GM10248 (cell line): ENCODE measurements at places on chromosomes 1 and 21.

- no peak for DNase-seq
Observed at GRCh38 chr1:192943108-192943507, 116.1 kb downstream of the UCHL5 start.

- DNase-seq, result no peak
Observed at GRCh38 chr1:10890491-10891071, 94.1 kb upstream of the CASZ1 start.

DNA sequence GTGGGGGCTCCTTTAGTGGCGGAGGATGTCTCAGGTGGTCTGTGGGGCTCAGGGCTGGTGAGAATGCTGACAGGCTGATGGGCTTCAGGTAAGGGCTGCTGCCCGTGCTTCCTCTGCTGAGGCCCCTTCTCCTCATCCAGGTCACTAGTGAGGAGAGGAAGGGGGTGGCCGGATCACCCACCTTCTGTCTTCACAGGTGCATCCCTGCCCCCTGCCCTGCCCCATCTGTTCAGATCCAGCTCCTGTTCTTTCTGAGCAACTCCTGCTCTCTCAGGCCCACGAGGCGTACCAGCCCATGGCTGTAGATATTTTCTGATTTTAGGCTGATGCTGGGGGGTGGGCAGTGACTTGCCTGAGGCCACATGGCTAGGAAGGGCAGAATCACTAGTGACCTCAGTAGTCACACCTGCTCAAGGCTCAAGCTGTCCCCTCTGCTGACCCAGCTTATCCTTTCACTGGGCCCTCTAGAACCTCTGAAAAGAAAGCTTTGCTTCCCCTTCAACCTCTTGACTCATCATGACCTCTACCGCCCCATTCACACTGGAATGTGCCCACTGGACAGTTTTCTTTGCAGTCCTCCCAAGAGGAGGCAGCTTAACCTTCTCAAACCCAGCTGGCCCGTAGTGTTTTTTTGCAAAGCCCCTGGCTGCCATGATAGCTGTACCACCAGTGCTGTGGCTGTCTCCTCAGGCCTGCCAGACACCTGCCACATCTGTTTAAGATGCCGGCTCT lies 14.8 kb downstream of the DCST2 start:
- DNase-seq, result no peak

DNA sequence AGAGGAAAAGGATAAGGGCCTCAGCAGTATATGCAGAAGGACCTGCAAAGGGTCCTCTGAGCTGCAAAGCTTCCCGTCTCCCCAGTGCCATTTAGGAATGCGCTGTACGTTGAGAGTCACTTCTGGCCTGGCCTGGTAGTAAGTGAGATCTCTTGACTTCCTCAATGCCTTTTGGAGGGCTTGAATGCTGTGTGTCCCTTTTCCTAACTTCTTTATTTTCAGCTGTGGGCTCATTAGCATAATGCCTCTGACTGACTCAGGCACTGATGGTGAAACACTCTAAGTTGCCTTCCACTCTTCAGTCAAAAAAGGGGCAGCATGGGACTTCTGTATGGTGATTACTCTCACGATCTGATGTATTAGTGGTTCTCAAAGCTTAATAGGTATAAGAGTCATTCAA lies 49.9 kb downstream of the XCL1 start:
- DNase-seq, result no peak

GRCh38 chr1:44537538-44537937 lies 132.5 kb downstream of the RNF220 start:
- no peak for DNase-seq

GRCh38 chr1:14815175-14815877 lies 216.8 kb downstream of the KAZN start:
- DNase-seq, result no peak

- peak; percentile 82 for DNase-seq
Observed at GRCh38 chr1:156656806-156657740, 15.2 kb downstream of the BCAN start.

DNA sequence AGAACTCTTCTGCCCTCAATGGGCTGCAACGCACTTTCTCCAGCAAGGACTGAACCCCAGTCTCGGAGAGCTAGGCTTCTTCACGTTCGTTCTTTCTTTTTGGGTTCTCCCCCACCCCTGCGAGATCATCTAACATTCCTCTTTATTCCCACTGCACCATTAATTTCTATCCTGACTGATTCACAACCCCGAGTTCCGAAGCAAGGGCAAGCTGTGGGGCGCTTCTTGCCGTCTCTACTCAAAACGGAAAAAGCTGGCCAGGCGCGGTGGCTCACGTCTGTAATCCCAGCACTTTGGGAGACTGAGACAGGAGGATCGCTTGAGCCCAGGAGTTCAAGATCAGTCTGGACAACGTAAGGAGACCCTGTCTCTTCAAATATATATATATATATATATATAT lies 37.4 kb upstream of the BTG2 start:
- no peak for DNase-seq

DNA sequence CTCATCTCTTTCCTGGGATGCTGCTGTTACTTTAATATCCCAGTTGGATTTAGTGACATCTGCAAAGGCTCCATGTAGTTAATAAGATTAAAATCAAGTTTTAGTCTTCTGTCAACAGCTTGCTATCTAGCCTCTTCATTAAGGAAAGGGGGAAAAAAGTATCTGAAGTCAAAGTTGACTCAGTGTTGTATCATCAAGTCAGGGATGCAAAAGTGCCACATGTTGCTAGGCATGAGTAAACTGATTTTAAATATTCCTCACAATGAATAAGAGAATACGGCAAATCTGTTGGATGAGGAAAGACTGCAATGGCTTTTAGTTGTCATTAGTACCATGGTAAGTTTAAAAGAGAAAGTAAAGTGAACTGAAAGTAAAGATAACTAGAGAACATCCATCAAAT lies 383.2 kb upstream of the ZRANB2 start:
- DNase-seq, result no peak

GRCh38 chr1:204829133-204829825 lies 41.4 kb upstream of the NFASC start:
- no peak for DNase-seq

- no peak for DNase-seq
Observed at GRCh38 chr1:94865360-94865759, 45.2 kb downstream of the SLC44A3 start.
